Activated CD8-positive, alpha-beta memory T cell treated with anti-CD3 and anti-CD28 coated beads for 24 hours (primary cell): ENCODE measurements at places on chromosomes 4 and X.

DNA sequence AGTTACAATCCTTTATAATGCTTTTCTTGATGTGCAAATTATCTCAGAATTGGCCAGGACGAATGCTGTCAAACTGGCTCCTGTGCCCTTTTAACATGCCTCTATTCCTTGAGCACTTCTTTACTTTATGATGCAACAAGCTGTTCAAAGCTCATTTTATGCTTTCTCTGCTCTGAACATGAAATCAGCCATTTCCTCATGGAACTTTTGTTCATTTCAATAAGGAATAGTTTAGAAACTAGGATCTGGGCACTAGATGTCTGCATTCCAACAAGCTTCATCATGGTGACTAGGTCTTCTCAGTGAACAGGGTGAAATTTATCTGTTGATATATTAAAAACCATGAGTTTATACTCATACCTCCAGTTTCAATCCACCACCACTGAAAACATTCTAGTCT, 87.3 kb upstream of the TEX13A start:
- no peak for DNase-seq

DNA sequence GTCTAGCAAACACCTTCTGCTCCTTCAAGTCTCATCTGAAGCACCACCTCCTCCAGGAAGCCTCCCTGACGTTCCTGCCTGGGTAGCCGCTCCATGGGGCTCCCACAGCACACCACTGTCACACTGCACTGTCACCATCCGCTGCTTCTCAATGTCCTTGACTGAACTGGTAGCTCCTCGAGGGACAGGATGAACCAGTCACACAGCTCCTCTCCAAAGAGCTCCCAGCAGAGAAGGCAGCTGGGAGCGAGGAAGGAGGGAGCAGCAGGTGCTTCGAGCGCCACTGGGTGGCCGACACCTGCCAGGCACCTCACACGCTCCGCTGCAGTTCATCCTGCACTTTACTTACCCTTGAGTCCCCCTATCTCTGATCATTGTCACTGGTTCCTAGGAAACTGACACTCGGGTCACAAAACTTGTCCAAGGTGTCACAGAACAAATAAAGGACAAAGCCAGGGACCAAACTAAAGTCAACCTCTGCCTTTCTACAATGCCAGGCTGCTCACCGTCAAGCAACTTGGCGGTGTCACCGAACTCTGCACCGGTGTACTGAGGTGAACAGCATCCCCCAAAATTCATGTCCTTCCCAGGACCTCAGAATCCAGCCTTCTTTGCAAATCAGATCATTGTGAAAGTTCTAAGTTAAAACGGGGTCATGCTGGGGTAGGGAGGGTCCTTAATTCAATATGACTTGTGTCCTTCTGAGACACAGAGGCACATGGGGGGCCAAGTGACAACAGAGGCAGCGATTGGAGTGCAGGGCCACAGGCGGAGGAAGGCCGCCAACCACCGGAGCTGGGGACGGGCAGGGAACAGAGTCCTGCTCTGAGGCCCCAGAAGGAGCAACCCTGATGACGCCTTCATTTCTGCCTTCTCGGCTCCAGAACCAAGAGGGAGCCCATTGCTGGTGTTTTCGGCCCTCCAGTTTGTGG, 5.5 kb upstream of the S100P start:
- DNase-seq, result no peak

DNA sequence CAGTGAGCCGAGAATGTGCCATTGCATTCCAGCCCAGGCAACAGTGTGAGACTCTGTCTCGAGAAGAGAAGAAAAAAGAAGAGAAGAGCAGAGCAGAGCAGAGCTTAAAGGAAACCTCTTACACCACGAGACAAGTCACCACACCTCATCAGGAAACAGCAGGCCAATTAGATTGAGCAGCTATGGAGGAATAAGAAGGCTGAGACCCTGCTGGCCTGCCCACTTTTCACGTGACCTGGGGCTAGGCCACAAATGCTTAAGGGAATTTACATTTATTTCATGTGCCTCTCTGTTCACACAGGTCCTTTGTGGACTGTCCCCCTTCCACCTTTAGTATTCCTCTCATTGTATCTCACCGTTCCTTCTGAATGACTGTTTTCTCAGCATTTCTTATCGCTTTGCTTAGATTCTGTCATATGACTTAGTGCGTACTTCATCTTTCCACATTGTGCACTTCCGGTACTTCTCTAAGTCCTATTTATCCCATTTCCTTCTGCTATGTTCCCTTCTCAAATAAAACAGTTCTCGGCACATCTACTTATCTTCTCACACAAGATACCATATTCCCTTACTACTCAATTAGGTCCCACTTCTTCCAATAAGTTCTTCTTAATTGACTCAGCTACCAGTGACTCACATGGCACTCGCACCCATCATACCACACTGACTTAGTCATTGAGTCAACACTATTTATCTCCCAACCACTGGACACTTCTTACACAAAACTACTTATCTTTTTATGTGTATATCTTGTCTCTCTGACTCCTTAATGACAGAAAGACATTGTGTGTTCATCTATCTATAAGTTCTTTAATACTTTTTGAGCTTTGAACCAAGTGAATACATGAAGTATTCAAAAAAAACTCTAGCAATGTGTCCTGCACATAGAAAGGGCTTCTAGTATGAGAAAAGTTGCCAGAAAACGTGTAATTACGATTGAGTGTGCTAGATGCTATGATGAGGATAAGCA, 11.0 kb downstream of the CUL4B start:
- DNase-seq, result no peak

DNA sequence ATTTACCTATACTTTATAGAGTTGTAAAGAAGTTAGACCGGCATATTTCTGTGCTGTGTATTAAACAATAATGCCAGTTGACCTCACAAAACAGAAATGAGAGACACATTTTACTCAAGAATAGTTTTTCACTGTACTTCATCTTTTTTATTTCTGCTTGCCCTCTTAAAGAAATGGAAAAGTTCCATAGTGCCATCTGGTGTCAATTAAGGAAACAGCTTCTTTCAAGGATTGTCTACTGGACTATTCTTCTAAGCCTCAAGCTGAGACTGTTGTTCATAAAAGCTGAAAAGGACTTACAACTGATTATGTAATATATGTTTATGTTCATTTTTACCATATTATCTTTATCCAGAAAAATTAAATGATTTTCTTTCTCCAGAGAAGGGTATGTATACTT, 1523.7 kb downstream of the ARAP2 start:
- DNase-seq, result no peak

- DNase-seq, result no peak
Measured at GRCh38 chr4:168710353-168710946, 213.6 kb downstream of the PALLD start.

DNA sequence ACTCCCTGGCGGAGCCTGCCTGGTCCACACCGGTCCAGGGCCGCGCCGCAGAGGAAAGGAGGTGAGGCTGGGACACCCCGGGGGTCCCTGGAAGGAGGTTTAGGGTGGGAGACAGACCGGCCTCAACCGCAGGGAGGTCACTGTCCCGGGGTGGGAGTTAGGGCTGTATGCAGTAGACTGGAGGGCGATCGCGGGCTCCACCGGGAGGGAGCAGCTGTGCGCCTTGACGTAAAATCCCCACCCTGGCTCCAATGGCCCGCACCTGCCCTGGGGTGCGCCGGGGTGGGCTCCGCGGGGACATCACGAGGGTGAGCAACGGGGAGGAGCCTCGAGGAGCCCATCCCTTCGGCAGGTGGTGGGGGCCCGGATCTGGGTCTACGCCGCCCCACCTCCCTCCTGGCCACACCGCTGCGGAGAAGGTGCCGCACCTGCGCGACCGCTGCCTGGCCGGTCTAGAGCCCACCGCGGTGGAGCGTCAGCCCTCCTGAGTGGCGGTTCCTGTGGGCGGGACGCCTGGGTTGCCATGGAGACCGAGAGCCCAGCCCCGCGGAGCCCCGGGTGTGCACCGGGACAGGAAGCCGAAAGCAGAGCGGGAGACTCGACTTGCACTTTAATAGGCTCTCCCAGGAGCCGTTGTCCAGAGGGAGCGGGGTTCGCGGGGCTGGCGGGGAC, 105.1 kb downstream of the ADRA2C start:
- no peak for DNase-seq

DNA sequence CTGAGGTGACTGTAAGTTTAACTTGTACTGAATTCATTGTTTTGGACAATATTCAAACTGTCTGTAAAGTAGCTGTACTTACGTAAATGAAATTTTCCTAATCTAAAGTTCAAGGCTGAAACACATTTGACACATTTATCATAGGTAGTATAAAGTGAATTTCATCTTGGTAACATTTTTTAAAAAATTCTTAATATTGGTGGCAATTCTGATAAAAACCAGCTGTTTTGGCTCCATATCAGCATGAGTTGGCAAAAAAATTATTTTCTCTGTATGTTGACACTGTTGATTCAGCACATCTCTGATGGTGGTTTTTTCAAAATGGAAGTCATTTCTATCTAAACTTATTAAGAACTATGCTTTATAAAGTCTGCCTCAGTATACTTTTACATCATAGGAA, 30.9 kb downstream of the CXorf58 start:
- no peak for DNase-seq

GRCh38 chr4:82124932-82125786, 248.6 kb downstream of the HNRNPD start:
- DNase-seq, result no peak

DNA sequence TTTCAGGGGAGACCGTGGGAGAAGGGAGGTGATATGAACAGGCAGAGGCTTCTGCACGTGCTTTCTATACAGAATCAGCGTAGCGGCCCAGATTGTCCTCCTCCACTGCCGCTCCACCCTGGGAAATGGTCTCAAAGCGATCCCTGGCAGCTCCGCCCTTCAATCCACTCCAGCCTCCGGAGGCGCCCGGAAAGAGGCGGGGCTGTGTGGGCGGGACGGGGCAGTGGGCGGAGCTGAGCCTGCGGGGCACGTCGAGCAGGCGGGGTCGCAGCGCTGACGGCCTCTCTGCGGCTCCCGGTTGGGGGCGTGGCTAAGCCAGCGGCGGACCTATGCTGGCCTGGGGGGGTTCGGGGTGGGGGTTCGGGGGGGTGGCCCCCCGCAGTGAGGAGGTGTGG, 210 bp upstream of the SMIM10L2A start:
- DNase-seq, result peak; percentile 93

- no peak for DNase-seq
Measured at GRCh38 chrX:86829786-86830185, 681.5 kb downstream of the DACH2 start.

DNA sequence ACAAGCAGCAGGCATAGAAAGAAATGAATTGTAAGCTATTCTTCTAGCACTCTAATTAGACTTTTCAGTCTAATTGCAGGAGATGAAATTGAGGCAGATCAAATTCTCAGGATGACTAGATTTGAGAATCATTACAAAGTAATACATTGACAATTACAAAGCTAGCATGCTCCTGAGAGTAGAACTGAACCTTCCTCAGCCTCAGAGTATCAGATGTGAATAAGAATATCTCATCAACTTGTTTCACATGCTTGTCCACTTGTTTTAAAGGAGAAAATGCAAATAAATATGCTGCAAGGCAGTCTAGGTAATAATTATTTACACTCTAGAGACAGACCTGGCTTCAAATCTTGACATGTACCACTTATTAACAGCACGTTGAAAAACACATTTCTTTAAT, 491.0 kb upstream of the MAGEB2 start:
- DNase-seq, result no peak

GRCh38 chr4:2365054-2365912, 53.2 kb downstream of the ZFYVE28 start:
- DNase-seq, result peak; percentile 63

DNA sequence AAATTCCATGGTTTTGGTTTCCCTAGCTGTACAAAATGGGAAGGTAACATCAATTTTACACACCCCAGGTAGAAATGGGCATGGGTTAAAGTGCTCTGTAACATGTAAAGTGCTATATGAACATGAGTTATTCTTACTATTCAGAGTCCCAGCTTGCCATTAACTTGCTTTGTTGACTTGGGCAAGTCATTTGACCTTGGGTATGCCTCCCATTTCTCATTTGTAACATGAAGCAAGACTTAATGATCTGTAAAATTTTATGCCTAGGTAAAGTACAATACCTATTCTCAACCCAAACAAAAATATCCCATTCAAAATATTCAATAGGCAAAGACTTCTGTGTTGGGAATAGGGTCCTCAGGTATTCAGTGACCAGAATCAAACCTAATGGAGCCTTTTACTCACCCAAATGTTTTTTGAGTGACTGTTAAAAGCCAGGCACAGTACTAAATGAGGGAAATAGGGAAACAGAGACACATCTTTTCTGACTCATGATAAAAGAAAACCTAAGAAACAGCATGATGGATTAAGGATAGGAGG, 126.6 kb downstream of the SH3RF1 start:
- no peak for DNase-seq

GRCh38 chr4:101328063-101328602, 19.2 kb downstream of the PPP3CA start:
- DNase-seq, result no peak

DNA sequence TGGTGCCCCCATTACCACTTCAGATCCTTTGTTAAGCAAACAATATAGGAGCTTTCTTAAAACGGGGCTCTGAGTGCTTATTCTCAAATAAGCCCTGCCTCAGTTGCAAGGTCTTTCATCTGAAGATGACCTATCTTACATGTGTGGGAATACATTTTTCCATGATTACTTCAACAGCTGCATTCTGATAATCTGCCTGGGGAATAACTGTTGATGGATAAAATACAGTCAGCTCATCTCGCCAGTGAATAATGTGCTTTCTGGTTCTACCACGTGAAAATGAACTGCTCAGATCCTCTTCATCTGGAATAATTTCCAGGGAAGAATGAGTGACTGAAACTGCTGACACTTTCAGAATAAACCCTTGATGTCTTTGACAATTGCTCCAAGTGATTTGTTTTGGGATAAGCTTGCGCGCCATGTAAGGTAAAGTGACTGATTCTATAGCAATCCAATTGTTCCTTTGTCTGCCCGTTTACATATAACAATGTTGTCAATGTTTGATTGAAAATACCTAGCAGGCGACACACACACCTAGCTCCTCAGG, 161.3 kb downstream of the RTL9 start:
- no peak for DNase-seq

DNA sequence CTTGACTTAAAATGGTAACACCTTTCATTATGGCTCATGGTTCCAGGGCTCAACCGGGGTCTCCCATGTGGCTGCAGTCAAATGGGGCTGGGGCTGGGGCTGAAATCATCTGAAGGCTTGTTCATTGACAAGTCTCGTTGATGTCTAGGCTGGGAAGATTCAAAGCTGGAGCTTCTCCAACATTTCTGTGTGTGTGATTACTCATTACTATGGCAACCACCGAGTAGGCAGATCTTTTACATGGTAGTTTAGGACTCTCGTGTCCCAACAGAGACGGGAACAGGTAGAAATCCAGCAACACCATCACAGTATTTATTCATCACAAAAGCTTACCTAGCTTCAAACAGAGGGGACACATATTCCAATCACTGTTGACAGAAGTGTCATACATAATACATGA, 7.8 kb downstream of the YTHDC1 start:
- no peak for DNase-seq
